ENCODE measurements at places on chromosomes 3 and 15. TPM values are rescaled to one million over a fixed set of nuclear protein-coding genes. Genes with fewer than 3 reads are reported as not detected.

CACNA2D2 gene
- total RNA-seq: 1.7 TPM

ETV5 gene
- 1.1 TPM for total RNA-seq

GP9 gene
- total RNA-seq: not detected

CBLB gene
- total RNA-seq: 106 TPM

LDHAL6B gene
- total RNA-seq: not detected

LHFPL4 gene
- total RNA-seq: not detected

SEMA6D gene
- total RNA-seq: not detected

DNA sequence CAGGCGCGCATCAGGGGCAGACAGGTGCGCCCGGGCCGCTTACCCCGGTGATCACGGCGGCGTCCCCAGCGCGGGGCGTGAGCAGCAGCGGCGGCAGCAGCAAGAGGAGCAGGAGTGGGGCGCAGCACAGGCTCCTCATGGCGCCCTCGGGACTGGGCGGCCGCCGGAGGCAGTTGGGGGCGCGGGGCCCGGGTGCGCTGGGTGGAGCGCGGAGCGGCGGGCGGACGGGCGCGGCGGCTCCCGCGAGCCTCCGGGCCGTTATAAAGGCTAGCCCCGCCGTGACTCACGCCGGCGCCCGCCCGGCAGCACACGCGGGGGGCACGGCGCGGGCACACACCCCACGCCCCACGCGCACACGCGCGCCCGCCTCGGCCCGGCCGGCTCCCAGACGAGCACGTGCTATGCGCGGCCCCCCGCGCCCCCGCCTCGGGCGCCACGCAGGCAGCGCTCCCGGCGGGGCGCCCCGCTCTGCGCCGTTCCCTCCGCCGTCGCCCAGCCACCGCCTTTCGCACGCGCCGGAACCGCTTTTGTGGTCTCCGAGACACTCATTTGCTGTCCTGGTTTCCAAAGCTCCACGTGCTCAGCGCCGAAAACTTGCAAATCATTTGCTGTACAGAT, at the start of gene PROK2:
TSS of gene PROK2 (minus strand) at position 235 of the 618 bp plus-strand sequence. CDS start at position 139, 96 bp downstream.
- H3K36me3 ChIP-seq: no peaks in the 10 kb centered on the region
- no peak within 1 kb of the TSS for H3K27ac ChIP-seq
- peak within 1 kb of the TSS; percentile 22 for H3K4me3 ChIP-seq
- DNase-seq: peak; percentile 20

GRCh38 chr15:98746375-98747155, 98.2 kb downstream of the IGF1R start:
- no peak overlapping the region for H3K27ac ChIP-seq
- DNase-seq: no peak
- no peaks in the 10 kb centered on the region for H3K27me3 ChIP-seq
- H3K4me1 ChIP-seq: no peaks in the 10 kb centered on the region

DNA sequence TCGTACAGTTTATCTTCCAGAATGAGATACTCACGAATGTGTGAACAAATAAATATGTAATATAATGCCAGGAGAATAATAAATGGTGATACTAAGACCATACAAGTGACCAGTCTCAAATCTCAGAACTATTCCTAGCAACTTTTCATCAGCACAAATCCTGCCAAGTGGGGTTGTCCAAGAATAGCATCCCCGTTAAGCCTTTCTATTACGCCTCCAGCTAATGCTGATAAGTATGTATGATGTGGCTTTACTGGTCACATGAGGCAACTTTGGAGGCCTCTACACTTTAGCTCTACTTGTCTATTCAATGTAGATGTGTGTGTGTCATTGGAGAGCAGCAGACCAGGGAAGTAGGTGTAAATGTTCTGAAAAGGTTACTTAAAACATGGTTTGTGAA, 129.5 kb downstream of the KCNMB2 start:
- no peaks in the 10 kb centered on the region for H3K4me1 ChIP-seq
- no peaks in the 10 kb centered on the region for H3K27me3 ChIP-seq
- no peak overlapping the region for H3K4me3 ChIP-seq
- H3K27ac ChIP-seq: no peak overlapping the region
- DNase-seq: no peak

DNA sequence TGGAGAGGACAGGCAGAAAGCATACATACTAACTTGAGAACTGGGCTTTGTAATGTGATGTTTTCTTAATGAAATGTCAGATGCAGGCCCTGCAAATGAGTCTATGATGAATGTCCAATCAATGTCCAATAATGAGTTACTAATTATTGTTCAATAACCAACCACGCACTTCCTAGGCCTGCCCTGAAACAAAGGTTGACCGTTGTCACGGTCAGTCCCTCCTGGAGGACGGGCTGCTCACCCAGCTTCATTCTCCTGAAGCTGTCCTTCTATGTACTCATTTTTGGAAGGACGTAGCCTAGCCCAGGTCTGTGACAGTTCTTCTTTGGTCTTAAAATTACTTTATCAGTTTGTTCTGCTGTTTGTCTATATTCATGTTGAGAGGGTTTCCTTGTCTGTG, 8.3 kb upstream of the PDIA5 start:
- no peak for DNase-seq
- no peaks in the 10 kb centered on the region for H3K4me1 ChIP-seq
- no peaks in the 10 kb centered on the region for H3K36me3 ChIP-seq
- no peak overlapping the region for H3K27ac ChIP-seq
- no peak overlapping the region for H3K4me3 ChIP-seq

- H3K27ac ChIP-seq: no peak overlapping the region
- H3K4me3 ChIP-seq: no peak overlapping the region
- H3K4me1 ChIP-seq: peaks cover 21% of the 10 kb centered on the region
- H3K36me3 ChIP-seq: no peaks in the 10 kb centered on the region
- H3K27me3 ChIP-seq: no peaks in the 10 kb centered on the region
- no peak for DNase-seq
Measured at GRCh38 chr15:93049914-93050578, 39.0 kb downstream of the RGMA start.

DNA sequence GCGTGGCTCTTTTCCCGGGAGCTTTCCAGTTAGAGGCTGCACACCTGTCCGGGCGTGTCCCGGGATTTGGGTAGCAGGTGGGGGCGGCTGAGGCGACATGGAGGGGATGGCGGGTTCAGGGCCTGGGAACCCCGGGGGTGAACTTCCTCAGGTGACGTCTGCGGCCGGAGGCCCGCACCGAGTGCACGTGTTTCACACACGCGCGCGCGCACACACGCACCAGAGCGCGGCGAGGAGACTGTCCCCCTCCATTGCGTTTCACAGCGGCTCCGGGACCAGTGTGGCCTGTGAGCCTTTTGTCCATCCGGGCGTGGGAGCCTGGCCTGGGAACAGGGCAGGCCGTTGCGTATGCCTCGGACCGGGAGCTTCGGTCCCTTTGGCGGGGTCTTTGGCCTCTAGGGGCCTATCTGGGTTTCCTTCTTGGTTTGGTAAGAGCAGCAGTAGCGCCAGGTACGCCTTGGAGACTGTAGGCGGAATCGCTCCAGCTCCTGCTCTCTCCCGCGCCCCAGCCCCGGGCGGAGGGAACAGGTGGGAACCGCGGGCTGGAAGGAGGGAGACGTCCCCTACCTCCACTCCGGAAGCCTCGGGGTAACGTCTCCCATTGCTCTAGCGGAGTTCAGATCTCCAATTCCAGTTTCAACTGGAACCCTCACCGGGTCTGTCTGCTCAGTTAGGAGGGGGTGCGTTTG, 220.0 kb downstream of the MEIS2 start:
- no peak overlapping the region for H3K4me3 ChIP-seq
- no peak overlapping the region for H3K27ac ChIP-seq
- peaks cover 4% of the 10 kb centered on the region for H3K4me1 ChIP-seq
- H3K36me3 ChIP-seq: no peaks in the 10 kb centered on the region

GRCh38 chr15:48409623-48410022, 78.4 kb downstream of the DUT start:
- H3K36me3 ChIP-seq: no peaks in the 10 kb centered on the region
- no peak for DNase-seq
- no peaks in the 10 kb centered on the region for H3K27me3 ChIP-seq

DNA sequence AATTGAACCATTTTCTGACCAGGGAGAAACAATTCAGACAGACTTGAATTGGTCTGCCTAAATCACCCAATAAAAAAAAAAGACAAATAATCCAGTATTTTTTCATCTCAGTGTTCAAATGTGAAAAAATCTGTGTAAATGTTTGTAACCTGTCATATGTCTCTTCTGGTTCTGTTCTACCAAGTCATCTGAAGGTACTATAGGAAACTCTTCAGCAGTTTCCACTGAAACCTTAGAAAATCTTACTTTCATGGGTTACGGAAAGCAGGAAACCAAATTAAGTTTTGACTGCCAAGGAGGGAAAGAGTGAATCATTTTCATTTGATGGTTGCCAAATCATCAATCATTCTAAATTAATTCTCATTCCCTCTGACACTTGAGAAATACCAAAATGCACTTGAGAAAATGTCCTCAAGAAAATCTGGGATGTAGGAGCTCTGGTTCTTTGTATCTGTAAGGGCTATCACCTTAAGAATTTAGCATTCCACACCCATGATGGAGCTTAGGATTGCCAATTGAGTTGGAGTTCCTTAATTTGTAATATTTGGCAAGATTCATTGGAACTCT, 278.2 kb upstream of the KCNH8 start:
- no peak overlapping the region for H3K4me3 ChIP-seq
- no peaks in the 10 kb centered on the region for H3K27me3 ChIP-seq
- no peaks in the 10 kb centered on the region for H3K36me3 ChIP-seq
- H3K4me1 ChIP-seq: no peaks in the 10 kb centered on the region
- H3K27ac ChIP-seq: no peak overlapping the region

DNA sequence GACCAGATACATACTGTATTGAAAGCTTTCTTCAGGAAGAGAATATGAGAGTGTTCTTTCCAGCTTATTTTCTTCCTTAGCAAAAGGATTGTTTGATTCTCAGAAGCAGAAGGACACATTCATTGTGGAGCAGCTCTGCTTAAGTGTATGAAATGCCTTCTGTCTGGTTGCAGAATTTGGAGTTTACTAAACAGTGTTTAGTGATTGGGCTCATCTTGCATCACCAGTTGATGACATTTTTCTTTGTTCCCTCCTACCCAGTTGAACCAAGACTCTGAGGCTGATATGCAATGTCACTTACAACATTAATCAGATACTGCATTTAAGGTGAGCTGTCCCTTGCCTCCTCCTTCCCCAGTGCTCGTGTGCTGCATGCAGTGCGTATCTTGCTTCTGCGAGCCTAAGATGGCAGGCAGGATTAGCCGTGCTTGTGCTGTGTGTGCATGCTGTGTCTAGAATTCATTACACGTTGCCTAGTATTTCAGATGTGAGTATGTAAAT, 18.4 kb downstream of the ZBTB38 start:
- no peak for DNase-seq
- H3K4me3 ChIP-seq: no peak overlapping the region
- H3K27ac ChIP-seq: peak overlapping the region; percentile 33
- H3K27me3 ChIP-seq: no peaks in the 10 kb centered on the region
- H3K4me1 ChIP-seq: peaks cover 15% of the 10 kb centered on the region
- H3K36me3 ChIP-seq: no peaks in the 10 kb centered on the region
